NCI-H2081 (cell line): ENCODE measurements at places on chromosomes 16 and 17.
A peak's percentile ranks its signal among the peaks of the same experiment; 100 is the strongest.

GRCh38 chr17:77131904-77132303, 8.9 kb upstream of the SEC14L1 start:
- DNase-seq = no peak

DNA sequence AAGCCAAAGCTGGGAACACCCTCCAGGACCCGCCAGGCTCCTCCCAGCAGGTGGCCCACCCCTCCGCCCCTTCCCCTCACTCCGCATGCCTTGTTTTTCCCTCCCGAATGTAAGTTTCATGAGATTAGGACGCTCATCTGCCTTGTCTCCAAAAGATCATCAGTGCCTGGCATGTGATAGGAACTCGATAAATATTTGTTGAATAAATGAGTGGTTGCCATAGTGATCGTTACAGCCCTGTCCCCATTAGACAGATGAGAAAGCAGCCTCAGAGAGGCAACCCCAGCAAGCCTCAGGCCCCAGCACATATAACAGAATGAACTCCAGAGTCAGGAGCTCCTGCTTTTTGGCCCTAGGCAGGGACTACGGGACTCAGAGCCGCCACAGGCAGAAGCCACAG, 5.0 kb downstream of the CAMKK1 start:
- DNase-seq = no peak

DNA sequence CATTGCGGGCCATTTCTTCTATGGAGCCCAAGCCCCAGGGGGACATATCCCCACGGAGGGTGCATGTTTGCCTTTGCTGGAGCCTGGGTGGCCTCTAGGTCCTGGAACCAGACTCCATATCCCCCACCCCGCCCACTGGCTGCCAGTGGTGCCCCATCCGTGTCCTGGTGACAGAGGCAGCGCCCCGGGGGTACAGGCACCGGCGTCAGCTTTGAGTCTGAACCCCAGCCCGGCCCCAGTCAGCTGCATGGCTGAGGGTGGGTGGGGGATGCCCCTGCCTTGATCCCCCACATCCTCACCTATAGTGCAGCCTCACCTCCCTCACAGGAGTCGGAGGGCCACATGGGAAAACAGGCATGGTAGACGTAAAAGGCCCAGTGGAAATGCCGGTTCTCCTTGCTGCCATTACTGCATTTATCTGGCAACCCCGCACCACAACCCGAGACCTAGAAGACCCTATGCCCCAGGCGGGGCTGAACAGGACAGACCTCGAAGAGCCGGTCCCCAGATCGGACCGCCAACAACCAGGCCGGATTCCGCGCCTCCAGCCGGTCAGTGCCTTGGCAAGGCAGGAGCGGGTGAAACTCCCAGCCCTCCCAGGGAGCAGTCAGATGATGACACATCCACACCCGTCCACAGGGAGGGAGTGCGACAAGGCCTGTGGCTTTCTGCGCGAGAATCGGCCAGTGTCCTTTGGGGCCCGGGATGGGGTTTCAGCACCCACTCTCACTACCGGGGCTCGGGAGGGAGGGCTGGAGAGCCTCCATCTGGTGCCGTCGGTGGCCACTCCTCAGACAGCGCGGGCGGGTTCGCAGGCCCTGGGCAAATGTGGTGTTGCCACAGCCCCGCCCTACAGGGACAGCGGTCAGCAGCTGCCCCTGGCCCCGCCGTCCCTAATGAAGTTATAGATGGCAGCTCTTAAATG, 11.9 kb upstream of the SSTR5 start:
- DNase-seq = no peak

- no peak for DNase-seq
Observed at GRCh38 chr16:8946544-8946943, 17.2 kb downstream of the USP7 start.

- no peak for DNase-seq
Observed at GRCh38 chr16:50985733-50986132, 165.3 kb downstream of the SALL1 start.

DNA sequence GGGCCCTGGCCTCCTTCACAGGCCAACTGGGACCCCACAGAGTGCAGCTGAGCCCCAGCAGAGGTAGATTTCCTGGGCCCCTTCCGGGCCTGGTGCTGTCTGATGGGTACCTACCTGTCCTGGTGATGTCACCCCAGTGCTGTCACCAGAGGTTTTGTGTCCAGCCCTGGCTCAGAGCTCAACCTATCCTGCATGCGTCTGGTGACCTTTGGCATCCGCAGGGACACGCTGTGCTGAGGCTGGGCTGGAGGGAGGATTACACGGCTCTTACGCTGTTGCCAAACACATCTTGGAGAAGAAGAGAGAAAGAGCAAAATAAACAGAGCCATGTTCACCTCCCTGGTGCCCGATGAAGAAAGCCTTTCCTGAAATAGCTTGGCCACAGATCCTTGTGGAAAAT, 70.6 kb upstream of the MED9 start:
- no peak for DNase-seq

- no peak for DNase-seq
Observed at GRCh38 chr17:6641247-6641863, 495 bp downstream of the TXNDC17 start.

- DNase-seq = no peak
Observed at GRCh38 chr16:24936151-24936550, 79.0 kb downstream of the ARHGAP17 start.

- DNase-seq = no peak
Observed at GRCh38 chr16:16147316-16147999, 75.8 kb downstream of the ABCC6 start.

- DNase-seq = no peak
Observed at GRCh38 chr17:46770818-46771560, 47.5 kb downstream of the WNT3 start.

- no peak for DNase-seq
Observed at GRCh38 chr16:31201582-31202413, 762 bp downstream of the PYCARD start.

GRCh38 chr17:41647940-41648410, 23.6 kb upstream of the KRT17 start:
- DNase-seq = peak; percentile 85

GRCh38 chr17:74738051-74738996, 1.3 kb downstream of the RAB37 start:
- DNase-seq = no peak

DNA sequence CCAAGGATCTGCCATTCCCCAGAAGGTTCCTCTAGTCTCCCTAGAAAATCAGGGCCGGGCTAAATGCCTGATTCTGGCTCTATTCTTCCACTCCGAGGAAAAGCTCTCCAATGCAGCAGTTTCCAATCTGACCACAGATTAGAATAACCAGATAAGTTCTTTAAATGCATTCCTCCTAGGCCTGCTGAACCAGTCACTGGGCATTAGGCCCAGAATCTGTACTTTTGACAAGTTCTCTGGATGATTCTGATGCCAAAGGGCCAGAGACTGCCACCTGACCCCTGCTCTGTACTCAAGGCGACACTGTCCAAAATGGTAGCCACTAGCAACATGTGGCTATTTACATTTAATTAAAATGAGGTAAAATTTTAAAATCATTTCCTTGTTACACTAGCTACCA, 22.3 kb downstream of the MAP3K14 start:
- DNase-seq = no peak

- no peak for DNase-seq
Observed at GRCh38 chr16:73615071-73615940, 567.4 kb upstream of the ZFHX3 start.

DNA sequence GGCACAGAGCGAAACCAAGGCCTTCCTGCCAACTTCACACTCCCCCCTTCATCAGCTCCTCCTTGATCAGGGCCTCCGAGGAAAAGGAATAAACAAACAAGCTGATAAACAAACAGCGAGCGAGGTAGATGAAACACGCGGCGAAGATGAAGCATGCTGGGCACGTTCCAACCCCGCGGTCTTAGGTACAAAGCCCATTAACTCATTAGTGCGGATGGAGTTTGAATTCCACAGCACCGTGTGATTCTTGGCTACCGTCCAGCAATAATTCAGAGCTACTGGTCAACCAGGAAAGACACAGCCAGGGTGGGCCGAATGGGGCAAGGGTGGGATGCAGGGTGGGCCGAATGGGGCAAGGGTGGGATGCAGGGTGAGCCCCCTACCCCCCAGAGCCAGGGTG, 67.3 kb downstream of the RBFOX3 start:
- no peak for DNase-seq

- DNase-seq = peak; percentile 17
Observed at GRCh38 chr17:75238684-75239191, 22.7 kb downstream of the GGA3 start.

GRCh38 chr16:54265575-54266107, 20.9 kb downstream of the IRX3 start:
- no peak for DNase-seq

DNA sequence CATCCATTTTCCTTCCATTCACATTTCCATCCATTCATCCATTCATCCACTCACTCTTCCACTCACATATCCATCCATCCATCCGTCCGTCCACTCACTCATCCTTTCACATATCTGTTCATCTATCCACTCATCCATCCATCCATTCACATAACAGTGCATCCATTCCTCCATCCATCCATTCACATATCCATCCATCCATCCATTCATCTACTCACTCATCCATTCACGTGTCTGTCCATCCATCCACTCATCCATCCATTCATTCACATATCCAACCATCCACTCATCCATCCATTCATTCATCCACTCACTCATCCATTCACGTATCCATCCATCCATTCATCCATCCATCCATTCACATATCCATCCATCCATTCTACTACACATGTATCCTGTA, 42.6 kb downstream of the SCNN1G start:
- no peak for DNase-seq

- peak; percentile 63 for DNase-seq
Observed at GRCh38 chr16:31108035-31108793, at the start of gene BCKDK. TSS of gene BCKDK (plus strand) at chr16:31108386. CDS start at chr16:31109224, 838 bp downstream.

DNA sequence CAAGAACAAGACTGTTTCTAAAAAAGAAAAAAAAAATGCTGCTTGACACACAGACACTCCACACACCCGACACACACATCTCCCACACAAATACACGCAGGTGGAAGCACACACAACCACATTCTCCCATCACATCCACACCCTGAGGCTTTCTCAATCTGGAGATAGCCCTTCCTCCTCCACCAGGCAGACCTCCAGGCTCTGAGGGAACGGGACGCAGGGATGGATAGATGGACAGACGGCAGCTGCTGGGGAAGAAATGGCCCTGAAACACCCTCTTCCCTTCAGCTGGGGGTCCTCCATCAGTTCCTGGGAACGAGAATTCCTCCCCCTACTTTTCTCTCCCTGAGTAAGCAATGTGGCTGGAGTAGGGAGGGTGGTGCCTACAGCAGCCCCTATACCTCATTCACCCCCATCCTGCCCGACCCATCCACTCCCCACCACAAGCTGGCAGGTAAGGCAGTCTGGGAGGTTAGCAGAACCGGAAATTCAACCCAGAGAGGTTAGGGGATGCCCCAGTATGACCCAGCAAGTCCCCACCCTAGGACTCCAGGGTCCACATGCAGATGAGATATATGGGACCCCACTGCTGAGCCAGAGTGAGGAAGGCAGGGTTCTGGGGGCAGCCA, 4.1 kb upstream of the LITAFD start:
- no peak for DNase-seq

- DNase-seq = no peak
Observed at GRCh38 chr16:75044800-75045361, 46.1 kb downstream of the ZNRF1 start.

DNA sequence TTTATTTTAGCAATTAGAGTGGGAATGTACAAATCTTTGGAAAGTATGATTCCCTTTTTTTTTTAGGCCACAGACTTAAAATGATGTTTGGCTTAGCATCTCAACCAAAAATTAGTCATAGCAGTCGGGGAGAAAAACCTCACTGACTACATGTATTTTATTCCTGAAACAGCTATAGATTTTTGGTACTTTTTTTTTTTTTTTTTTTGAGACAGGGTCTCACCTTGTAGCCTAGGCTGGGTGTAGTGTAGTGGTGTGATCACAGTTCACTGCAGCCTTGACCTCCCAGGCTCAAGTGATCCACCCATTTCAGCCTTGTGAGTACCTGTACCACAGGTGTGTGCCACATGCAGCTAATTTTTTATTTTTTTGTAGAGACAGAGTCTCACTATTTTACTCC, 23.4 kb downstream of the RNFT1 start:
- DNase-seq = no peak

DNA sequence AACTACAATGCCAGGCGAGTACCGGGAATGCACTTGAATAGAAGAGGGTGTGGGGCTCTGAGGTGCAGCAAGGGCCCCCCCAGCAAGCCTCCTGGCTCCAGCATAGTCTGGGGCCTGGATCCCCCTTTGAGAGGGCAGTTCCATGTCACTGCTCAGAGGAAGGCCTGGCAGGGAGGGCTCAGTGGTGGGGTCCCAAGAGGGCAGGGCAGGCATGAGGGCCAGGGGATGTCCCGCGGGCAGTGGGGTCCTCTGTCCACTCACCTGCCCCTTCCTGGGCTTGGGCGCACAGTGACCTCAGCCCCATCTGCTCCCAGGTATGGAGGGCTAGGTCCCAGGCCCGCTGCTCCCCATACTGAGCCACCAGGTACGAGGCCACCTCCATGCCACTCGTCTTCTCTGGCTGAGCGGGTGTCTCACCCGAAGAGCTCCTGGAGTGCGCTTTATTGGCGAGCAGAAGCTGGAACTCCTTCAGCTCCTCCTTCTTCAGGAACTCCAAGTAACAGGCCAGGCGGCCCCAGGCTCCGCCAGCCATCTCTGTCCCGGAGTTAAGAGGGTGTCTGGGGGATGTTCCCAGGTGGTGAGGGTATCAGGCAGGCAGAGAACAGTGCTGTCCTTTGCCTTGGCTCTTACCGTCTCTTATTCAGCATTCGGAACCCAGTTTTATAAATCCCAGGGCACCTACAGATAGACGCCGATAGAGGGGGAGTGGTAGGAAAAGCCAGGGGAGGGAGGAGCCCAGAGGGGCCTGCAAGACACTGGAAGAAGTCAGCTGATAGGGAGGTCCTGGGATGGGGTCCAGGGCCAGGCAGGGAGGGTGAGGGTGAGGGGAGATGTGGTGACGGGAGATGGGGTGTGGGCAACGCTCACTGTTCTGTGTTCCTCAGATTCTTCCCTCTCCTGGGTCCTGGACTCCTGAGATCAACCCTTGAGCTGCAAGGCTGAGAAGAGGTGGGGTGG, 605 bp downstream of the NLRP1 start:
- no peak for DNase-seq

- no peak for DNase-seq
Observed at GRCh38 chr17:13917634-13918033, 151.7 kb upstream of the COX10 start.

- DNase-seq = no peak
Observed at GRCh38 chr16:85761861-85762260, 11.0 kb upstream of the C16orf74 start.

DNA sequence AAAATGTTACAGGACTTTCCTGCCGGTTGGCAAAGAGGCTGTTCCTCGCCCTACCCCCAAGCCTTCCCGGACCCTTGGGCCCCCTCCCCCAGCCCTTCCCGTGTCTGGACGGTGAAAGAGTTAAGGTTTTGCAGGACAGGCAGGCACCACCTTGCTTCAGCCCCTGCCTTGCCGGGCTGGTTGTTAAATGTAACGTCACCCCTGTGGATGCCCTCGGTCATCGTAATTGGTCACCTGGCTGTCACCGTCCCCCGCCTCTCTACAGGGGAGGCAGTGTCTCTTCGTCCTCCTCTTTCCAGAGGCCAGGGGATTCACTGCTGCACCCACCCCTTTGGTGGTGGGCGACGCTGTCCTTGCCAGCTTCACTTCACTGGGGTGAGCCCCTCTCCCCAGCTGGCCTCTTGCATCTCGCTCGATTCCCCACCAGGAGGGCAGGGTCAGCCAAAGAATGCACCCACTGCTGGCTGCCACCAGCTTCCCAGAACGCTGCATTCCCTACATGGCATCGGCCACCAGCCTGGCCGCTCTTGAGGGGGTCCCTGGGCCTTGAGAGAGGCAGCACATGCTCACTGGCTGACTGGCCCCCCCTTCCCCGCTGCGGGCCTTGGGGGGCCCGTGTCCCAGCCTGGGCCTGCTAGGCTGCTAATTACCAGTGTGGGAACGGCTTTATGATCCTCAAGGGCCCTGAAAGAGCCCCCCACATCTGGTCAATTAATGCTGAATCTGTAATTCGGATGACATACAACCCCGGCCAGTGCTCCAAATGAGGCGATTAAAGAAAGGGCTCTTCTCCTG, 25.2 kb upstream of the GSE1 start:
- DNase-seq = no peak
